Left lung (tissue), 14 donors: ENCODE measurements at places on chromosomes 4 and X. TPM values are rescaled to one million over a fixed set of nuclear protein-coding genes. Genes with fewer than 3 reads are reported as not detected.

TNMD gene
- not detected for polyA plus RNA-seq

FRG2 gene
- not detected for polyA plus RNA-seq

DNA sequence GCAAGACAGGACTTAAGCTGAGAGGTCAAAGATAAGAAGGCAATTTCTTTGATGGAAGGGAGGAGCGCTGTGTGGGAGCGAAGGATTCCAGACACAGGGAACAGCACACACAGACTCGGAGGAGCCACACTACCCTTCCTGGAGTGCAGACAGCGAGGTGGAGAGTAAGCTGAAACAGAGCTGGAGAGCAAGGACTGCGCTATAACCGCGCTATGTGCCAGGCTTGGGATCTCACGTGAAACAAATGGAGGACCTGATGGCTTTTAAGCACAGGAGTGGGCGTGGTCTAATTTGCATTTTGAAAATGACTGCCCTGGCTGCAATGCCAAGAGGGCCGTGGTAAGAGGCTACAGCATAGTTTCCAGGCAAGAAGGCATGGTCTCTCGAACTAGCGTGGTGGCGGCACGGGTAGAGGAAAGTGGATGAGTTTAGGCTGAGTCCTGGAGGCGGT is 113.9 kb upstream of the SORBS2 start:
- DNase-seq = no peak

- no peak for DNase-seq
Measured at GRCh38 chr4:5101571-5101970, 50.3 kb downstream of the STK32B start.

- no peak for DNase-seq
Measured at GRCh38 chrX:48957477-48957826, at the start of gene OTUD5. Gene OTUD5 (minus strand): TSS chrX:48957607. CDS start chrX:48957570, 37 bp downstream.

DNA sequence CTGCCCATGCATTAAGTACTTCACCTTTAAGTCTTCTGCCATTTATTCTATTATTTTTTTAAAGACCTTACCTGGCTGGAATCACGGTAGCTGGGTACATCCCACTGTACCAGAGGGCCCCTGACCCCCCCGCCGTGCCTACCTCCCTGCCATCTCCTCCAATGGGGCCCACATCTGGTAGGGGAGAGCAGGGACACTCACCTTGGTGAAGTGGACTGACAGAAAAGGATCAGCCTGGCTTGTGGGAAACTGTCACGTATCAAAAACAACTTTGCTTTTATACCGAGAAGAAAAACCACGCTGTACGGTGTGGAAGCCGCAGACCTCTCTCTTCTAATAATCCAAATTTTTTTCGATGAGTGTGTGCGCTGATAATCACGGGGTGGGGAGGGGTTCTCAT is at the start of gene FOXP3:
TSS of gene FOXP3 (minus strand) at position 251 of the 400 bp plus-strand sequence. CDS start 6,205 bp downstream, outside the sequence.
- DNase-seq = no peak

GRCh38 chrX:13900351-13900750 is 83.5 kb upstream of the GPM6B start:
- DNase-seq = no peak
